Ecto neural progenitor cell (in vitro differentiated cells): ENCODE measurements at places on chromosomes 5 and 9.

- no peak for DNase-seq
These were observed 185.9 kb upstream of the RASA1 start for GRCh38 chr5:87081511-87082372.

DNA sequence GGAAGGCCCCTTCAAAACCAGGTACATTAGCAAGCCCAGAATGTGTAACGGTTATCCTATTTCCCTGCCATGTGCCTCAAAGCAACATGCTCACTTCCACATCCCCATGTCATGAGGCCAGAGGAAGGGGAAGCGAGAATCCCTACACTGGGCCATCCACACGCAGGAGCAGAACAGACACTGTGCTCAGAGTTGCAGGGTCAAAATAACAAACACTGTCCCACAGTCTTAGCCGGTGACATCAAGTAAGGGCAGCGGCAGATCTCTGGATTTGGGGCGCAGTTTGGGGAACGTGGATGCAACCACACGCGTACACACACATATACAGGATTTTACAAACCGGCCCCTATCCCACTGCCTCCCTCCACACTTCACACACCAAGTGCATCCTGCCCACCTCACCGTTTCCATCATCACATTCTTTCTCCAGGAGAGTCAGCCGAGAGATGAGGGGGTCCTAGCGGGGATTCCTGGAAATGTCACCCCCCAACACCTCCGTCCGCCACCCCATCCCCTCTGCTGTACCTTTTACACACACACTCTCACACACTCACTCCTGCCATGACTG is 776 bp downstream of the APBA1 start:
- DNase-seq = no peak

GRCh38 chr9:3043369-3043768 is 199.5 kb upstream of the PUM3 start:
- no peak for DNase-seq

DNA sequence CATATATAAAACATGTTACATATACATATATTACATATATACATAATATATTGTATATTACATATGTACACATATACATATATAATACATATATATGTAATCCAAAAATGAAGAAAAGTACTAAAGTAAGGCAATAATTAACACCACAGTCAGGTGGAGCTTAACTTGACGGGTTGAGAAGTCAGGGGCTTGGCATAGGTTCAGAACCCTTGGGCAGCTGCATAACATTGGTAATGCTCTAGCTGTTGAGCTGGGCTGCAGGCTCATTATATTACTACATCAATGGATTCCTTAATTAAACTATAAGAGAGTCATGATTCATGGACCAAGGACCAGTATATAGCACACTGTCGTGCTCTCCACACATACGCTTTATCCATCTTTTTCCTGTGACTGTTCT is 435.2 kb upstream of the ADAMTS16 start:
- no peak for DNase-seq
